ENCODE measurements at places on chromosomes 2 and 18.

DNA sequence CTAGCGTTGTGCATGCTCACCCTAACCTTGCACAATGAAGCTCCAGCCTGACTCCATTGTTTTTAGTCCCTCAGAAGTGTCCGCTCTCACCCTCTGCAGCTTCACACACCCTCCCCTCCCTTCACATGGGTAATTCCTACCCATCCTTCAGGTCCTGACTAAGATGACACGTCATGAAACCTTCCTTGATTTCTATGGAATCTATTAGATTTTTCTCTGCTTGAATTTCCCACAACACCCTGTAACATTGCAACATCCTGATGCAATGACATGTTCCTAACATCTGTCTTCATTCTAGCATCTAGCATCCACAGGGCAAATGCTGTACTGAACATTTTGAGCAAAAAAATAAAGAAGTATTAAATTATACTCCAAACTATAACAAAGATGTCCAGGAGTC lies 77.0 kb upstream of the PID1 start:
- DNase-seq, result no peak

DNA sequence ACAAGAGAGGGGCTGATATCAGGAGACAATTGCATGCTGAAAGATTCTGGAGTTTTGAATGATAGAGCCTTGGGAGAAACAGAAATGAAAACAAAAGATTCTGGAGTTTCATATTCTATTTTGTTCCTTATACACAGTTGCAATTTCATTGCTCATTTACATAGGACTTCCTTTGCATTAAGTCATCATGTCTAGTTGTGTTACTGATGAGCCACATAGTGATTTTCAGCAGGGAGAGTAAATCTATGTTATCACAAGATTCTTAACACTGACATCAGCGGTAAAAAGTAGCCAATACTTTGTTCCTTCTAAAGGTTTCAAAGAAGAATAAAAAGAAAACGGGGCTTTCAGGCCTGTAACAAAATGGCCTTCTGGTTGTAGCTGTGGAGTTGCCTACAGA lies 7.1 kb downstream of the ADAM17 start:
- no peak for DNase-seq

DNA sequence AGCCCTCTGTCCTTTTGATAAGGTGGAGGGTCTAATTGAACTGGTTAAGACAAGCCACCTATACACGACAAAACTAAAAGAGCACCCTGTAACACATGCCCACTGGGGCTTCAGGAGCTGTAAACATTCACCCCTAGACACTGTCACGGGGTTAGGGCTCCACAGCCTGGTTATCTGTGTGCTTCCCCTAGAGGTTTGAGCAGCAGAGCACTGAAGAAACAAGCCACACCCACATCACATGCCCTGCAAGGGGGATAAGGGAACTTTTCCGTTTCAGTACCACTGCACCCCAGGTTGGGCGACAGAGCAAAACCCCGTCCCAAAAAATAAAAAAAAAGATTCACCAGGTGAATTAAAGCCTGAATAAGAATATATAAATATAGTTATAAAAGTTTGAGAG lies 913.7 kb upstream of the ACVR2A start:
- DNase-seq, result no peak

- DNase-seq, result no peak
Observed at GRCh38 chr2:120825370-120826259, 89.9 kb downstream of the GLI2 start.

- DNase-seq, result no peak
Observed at GRCh38 chr2:232341061-232341738, 37.4 kb upstream of the ALPP start.

DNA sequence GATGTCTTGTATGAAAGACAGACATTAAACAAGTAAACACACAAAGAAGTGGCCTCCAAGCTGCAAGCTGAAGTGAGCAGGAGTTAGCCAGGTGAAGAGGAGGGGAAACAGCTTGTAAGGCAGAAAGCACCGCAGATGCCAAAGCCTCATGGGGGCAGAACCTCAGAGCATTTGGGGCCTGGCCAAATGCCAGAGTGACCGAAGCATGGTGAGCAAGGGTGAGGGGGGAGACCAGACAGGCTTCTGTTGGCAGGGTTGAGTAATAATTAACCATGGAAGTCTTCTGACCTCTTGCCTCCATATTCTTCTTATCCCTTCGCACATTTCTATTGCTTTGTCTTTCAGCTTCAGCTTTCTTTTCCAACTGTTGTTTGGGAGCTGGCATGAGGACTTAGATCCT lies 5.6 kb downstream of the QPCT start:
- no peak for DNase-seq

DNA sequence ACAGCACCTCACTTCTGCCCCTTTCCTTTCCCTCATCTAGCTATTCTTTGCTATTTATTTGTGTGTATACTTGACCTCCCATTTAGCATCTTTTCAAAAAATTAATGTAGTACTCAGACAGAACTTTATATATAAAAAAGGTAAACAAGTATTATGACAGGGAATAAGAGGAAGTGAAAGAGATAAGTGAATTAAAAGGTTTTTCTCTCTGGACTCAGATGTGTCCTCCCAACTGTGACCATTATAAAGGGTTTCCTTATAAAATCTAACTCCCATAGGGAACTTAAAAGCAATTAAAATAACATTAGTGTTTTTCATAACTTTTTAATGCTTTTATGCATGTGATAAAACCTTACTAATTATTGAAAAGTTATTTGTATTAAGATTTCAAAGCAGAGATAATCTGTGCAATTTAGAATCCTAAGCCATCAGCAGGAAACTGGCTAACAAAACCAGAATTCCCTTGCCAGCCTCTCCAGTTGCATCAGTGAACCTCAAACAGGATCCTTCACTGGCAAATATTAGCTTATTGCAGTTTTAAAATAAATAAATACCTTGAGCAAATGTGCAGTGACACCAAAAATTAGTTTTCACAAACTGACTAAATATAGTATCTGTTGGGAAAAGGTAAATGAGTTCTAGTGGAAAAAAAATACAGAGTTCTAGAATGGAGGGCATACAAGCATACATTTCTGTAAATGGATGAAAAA lies 930.7 kb downstream of the BCL11A start:
- DNase-seq, result no peak

GRCh38 chr2:31979956-31980355 lies 30.9 kb downstream of the MEMO1 start:
- DNase-seq, result no peak

DNA sequence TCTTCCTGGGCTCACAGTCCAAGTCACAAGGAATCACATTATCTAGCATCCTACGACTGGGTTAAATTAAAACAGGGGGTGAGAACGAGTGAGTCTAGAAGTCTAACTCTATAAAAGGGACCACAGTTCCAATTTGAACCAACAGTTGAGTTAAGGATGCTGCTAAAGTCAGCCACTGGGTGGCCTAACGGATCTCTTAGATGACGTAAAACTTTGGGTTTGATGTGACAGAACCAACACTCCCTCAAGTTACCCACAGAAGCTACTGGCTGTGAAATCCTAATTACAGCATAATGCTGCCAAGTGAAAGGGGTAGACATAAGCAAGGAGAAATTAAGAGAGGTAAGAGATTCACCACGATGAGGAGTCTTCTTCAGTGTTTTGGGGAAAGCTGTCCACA lies 32.7 kb upstream of the RUFY4 start:
- DNase-seq, result no peak

- DNase-seq, result no peak
Observed at GRCh38 chr2:11348209-11348749, 3.8 kb upstream of the ROCK2 start.

DNA sequence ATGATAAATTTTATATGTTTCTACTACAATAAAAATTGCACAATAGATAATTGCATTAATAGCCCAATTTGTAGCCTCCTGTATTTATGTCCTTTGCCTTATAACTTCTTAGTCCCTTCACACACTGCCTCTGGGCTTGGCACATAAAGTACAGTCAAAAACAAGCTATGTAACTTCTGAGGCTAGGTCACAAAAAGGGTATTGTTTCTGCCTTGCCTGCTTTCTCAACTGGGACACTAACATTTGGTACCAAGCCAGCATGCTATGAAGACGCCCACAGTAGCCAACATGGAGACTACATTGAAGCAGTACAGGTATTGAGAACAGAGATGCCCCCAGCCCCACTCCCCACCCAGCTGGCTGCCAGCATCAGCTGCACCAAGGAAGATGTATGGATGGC lies 5.4 kb upstream of the SLC3A1 start:
- no peak for DNase-seq

DNA sequence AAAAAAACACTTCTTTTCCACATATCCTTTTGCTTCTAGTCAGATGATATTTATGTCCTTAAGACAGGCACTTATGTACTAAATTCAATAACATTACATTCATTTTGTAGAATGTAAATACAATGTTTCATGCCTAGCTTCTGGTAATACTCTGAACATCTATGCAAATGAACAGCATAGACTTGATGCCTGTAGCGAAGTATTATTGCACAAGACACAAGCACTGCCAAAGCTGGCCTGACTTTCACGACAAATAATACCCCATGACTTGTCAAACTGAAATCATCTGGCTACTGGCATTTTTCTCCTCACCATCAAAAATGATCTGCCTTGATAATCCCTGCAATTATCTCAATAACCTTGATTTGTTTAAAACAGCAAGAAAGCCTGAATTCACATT lies 101.3 kb downstream of the L3MBTL4 start:
- DNase-seq, result no peak

DNA sequence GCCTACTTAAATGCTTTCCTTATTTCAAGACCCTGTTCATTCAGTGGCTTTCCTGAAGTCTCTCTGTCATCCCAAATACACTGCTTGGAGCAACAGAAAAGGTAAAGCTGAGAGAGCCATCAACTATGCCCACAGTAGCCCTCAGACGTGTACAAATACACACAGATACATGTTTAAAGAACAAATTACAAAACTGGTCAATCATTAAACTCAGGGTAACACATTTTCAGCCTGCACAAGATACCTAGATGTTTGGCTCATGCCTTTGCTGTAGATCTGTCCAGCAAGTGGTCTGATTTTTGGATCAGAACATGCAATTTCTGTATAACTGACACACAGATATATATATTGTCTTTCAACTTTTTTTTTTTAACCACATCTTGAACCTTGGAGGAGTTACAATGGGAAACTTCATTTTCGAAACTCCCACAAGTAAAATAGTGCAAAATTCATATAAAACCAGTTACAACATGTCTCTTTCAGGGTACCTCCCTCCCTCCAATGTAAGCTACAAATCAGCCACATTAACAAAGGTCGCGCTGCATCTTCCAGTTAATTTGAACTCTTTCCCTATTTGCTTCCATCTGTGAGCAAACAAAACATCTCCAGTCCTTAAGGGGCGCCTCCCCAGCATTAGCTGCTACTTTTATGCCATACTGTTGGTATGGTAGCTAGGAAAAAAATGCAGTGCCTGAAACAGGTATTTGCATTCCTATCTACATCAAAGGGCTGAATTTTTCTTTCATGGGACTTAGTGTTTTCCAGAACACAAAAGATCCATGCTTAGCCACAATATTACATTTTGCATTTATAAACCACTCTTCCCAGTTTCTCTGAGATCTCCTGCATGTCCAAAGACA lies 311.9 kb downstream of the NRXN1 start:
- DNase-seq, result no peak

- DNase-seq, result no peak
Observed at GRCh38 chr18:59286341-59286740, 13.1 kb upstream of the RAX start.

Measured in GDM1 (cell line).